Thymus (tissue), 14 donors: ENCODE measurements at places on chromosomes 4 and X.

GRCh38 chrX:48601741-48602394 is 4.6 kb downstream of the WDR13 start:
- no peak overlapping the region for H3K27ac ChIP-seq
- no peaks in the 10 kb centered on the region for H3K4me1 ChIP-seq
- no peak overlapping the region for H3K4me3 ChIP-seq
- no peaks in the 10 kb centered on the region for H3K27me3 ChIP-seq
- H3K36me3 ChIP-seq = peaks cover 40% of the 10 kb centered on the region

GRCh38 chr4:123587983-123588494 is 191.4 kb downstream of the SPRY1 start:
- H3K27me3 ChIP-seq = no peaks in the 10 kb centered on the region
- no peak overlapping the region for H3K27ac ChIP-seq
- H3K4me3 ChIP-seq = no peak overlapping the region
- no peak for DNase-seq
- H3K4me1 ChIP-seq = no peaks in the 10 kb centered on the region

GRCh38 chr4:143411527-143412419 is 75.1 kb downstream of the GAB1 start:
- no peak overlapping the region for H3K27ac ChIP-seq
- no peaks in the 10 kb centered on the region for H3K36me3 ChIP-seq
- no peak for DNase-seq
- no peaks in the 10 kb centered on the region for H3K27me3 ChIP-seq
- no peaks in the 10 kb centered on the region for H3K4me1 ChIP-seq

GRCh38 chrX:113929004-113929403 is 654.9 kb upstream of the HTR2C start:
- H3K27ac ChIP-seq = no peak overlapping the region
- H3K4me3 ChIP-seq = no peak overlapping the region
- no peaks in the 10 kb centered on the region for H3K4me1 ChIP-seq
- H3K27me3 ChIP-seq = no peaks in the 10 kb centered on the region
- DNase-seq = no peak

DNA sequence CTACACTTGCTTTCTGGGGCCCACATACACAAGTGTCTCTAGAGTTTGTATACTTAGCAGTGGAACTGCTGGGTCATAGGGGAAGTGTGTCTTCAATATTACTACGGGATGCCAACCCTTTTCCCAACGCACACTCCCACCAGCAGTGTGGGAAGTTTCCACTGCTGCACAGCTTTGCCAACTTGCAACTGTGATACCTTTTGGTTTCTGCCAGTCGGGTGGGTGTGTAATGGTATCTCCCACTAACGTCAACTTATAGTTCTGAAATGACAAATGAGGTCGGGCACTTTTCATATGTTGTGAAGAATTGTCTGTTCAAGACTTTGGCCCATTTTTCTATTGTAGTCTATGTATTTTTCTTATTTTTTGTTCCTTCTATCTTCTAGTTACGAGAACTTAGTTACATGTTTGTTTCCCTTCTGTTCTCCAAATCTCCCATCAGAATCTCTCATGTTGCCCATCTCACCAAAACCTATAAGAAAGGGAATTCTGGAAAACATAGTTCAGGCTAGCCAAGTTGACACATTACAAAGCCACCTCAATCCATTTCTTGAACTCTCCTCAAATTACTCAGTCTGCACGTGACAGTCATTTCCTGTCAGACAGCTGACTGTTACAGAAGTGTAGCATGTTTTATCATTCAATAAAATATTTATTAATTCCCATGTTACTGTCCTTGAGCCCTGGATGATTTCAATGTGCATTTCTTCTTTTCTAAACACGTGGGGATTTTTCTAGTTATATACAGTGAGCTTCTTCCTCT is 30.7 kb downstream of the PNMA6E start:
- H3K27ac ChIP-seq = no peak overlapping the region
- no peaks in the 10 kb centered on the region for H3K27me3 ChIP-seq
- no peaks in the 10 kb centered on the region for H3K36me3 ChIP-seq
- no peak overlapping the region for H3K4me3 ChIP-seq
- no peaks in the 10 kb centered on the region for H3K4me1 ChIP-seq

GRCh38 chr4:32148111-32148666 is 1428.0 kb downstream of the PCDH7 start:
- no peaks in the 10 kb centered on the region for H3K36me3 ChIP-seq
- H3K4me3 ChIP-seq = no peak overlapping the region
- no peaks in the 10 kb centered on the region for H3K27me3 ChIP-seq
- no peak overlapping the region for H3K27ac ChIP-seq
- no peak for DNase-seq
- H3K4me1 ChIP-seq = no peaks in the 10 kb centered on the region

GRCh38 chrX:43530837-43531236 is 125.3 kb upstream of the MAOA start:
- DNase-seq = no peak
- no peak overlapping the region for H3K27ac ChIP-seq
- no peaks in the 10 kb centered on the region for H3K36me3 ChIP-seq
- H3K27me3 ChIP-seq = no peaks in the 10 kb centered on the region
- H3K4me3 ChIP-seq = no peak overlapping the region
- H3K4me1 ChIP-seq = no peaks in the 10 kb centered on the region

DNA sequence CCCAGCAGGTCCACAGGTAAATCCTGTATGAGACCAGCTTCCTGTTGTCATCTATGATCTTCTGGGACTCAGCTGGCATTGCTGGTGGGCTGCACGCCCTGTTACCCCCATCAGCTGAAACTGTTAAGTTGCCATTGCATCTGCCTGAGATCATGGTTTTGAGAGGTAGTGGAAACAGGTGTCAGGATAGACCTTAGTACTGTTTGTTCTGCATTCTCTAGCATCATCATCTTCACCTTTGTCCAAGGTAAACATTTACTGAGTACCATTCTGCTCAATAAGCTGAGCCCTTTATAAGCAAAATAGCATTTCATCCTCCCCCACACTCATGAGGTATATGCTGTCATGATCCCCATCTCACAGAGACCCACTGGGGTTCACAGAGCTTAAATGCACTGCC is 42.9 kb upstream of the PROM1 start:
- DNase-seq = no peak
- H3K4me1 ChIP-seq = peaks cover 14% of the 10 kb centered on the region
- no peaks in the 10 kb centered on the region for H3K27me3 ChIP-seq
- no peaks in the 10 kb centered on the region for H3K36me3 ChIP-seq
- no peak overlapping the region for H3K27ac ChIP-seq

- no peak for DNase-seq
- H3K4me1 ChIP-seq = no peaks in the 10 kb centered on the region
- H3K27me3 ChIP-seq = no peaks in the 10 kb centered on the region
- no peaks in the 10 kb centered on the region for H3K36me3 ChIP-seq
Observed at GRCh38 chr4:41410049-41410448, 127.9 kb upstream of the LIMCH1 start.

- H3K4me3 ChIP-seq = no peak overlapping the region
- peaks cover 20% of the 10 kb centered on the region for H3K4me1 ChIP-seq
- no peak overlapping the region for H3K27ac ChIP-seq
- H3K36me3 ChIP-seq = no peaks in the 10 kb centered on the region
Observed at GRCh38 chr4:86596807-86597206, 2.7 kb downstream of the PTPN13 start.

DNA sequence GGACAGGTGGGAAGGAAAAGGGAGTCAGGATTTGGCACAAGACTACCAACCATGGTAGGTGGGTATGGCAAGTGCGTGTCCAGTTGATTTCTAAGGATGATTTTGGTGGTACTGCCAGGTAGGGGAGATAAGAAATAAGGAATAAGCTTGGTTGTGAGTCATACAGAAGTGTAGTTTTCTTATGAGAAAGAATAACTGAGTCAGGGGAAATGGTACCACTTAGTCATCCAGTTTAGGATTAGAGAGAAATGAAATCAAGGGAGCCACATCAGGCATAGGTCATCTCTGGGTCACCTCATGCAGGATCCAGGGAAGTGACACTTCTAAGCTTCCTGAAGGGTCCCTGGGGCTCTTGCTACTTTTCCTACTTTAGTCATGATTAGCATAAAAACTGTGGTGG is 107.1 kb upstream of the C1GALT1C1 start:
- H3K4me3 ChIP-seq = no peak overlapping the region
- H3K4me1 ChIP-seq = peaks cover 11% of the 10 kb centered on the region
- H3K36me3 ChIP-seq = no peaks in the 10 kb centered on the region
- DNase-seq = no peak
- no peaks in the 10 kb centered on the region for H3K27me3 ChIP-seq

DNA sequence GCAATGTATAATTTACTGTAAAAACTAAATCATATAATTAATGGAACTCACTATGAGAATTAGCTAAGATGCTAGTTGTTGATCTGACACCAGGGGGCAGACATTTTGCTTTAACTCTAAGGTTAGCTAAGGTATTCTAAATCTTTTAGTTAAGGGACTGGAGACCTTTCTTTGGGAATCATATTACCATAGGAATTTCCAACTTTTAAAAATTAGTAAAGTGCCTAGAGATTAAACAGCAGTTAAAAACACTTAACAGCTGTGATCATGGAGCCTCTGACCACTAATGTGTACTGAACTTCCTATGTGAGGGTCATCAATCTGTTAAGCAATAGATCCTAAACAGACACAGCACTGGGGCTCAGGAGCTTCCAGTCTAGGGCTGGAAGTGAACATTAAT is 226.6 kb downstream of the NSUN7 start:
- no peaks in the 10 kb centered on the region for H3K36me3 ChIP-seq
- no peaks in the 10 kb centered on the region for H3K4me1 ChIP-seq
- no peak overlapping the region for H3K4me3 ChIP-seq
- H3K27ac ChIP-seq = no peak overlapping the region

GRCh38 chr4:188903986-188904385 is 764.7 kb downstream of the TRIML1 start:
- H3K4me3 ChIP-seq = no peak overlapping the region
- DNase-seq = no peak
- no peaks in the 10 kb centered on the region for H3K27me3 ChIP-seq
- H3K4me1 ChIP-seq = no peaks in the 10 kb centered on the region
- H3K36me3 ChIP-seq = no peaks in the 10 kb centered on the region

- peak overlapping the region; percentile 87 for H3K27ac ChIP-seq
- no peaks in the 10 kb centered on the region for H3K36me3 ChIP-seq
- DNase-seq = peak; percentile 63
- H3K4me3 ChIP-seq = peak overlapping the region; percentile 58
Observed at GRCh38 chr4:1201851-1202525, 29.6 kb upstream of the SPON2 start.

DNA sequence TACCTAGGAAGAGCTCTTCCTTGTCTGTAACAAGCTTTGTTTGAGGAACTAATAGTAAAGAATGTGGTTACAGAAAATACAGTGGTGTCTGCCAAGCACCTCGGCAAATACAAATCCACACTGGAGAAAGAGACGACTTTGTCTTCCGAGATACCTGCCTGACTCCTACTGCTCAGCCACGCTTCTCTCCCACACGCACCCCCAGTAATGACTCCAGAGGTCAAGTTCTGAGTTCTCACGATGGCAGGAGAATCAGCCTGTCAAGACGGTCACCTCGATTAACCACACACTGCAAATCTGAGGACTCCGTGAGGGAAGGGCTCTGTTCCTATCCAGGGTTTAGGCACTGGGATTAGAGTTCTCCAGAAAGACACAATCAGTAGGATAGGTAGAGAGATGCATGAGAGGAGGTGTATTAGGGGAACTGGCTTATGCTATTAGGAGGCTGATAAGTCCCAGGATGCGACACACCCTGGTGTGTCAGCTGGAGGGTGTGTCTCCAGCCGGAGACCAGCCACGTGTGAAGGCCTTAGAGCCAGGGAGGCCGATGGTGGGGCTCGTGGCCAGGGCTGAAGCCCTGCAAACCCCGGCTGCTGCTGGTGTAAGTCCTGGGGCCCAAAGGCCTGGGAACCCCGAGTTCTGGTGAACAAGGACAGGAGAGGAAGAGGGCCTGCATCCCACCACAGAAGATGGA is 8.4 kb upstream of the TRIML2 start:
- no peak overlapping the region for H3K27ac ChIP-seq
- H3K4me3 ChIP-seq = no peak overlapping the region
- no peaks in the 10 kb centered on the region for H3K36me3 ChIP-seq
- no peaks in the 10 kb centered on the region for H3K4me1 ChIP-seq
- DNase-seq = no peak
- H3K27me3 ChIP-seq = no peaks in the 10 kb centered on the region

DNA sequence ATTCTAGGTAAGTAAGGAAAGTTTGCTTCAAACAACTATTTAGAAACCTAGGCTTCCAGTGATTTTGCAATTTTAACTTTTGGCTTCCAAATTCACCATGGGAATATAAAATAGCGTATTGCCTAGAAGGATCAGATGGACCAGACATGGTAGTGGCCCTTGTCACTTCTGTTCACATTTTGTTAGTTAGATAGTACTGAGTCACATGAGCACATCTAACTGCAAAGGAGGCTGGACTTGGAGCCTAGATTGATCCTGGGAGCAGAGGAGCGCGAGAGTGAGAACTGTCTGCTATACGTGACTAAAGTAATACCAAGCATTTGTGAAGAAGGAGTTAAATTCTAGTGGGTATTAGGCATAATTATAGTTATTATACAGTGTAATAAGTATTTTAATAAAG is 102.4 kb downstream of the ARHGAP24 start:
- H3K27me3 ChIP-seq = no peaks in the 10 kb centered on the region
- no peaks in the 10 kb centered on the region for H3K4me1 ChIP-seq
- no peak for DNase-seq

DNA sequence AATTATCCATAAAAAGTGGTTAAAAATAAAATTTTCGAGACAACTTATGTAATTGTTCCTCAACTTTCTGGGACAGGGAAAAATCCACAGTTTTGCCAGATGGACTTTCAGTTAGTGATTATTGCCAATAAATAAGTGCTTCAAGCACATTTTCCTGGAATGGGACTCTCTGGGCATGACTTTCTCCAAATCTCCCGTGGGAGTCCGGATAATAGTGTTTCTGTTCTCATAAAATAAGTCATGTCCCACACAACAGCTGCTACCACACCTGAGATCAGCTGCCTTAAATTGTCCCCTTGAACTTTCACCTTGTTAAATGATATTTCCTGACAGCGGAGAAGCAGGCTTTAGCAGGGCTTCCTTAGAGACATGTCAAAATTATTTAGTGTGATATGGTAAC is 133.4 kb upstream of the NAP1L5 start:
- H3K36me3 ChIP-seq = no peaks in the 10 kb centered on the region
- DNase-seq = no peak
- no peak overlapping the region for H3K27ac ChIP-seq
- H3K4me3 ChIP-seq = no peak overlapping the region
- no peaks in the 10 kb centered on the region for H3K4me1 ChIP-seq
- H3K27me3 ChIP-seq = no peaks in the 10 kb centered on the region

GRCh38 chr4:113979148-113979904 is at the start of gene ARSJ:
ARSJ (minus strand) TSS chr4:113979647; CDS start chr4:113978834, 813 bp downstream.
- peaks cover 40% of the 10 kb centered on the region for H3K27me3 ChIP-seq
- no peaks in the 10 kb centered on the region for H3K36me3 ChIP-seq
- no peak for DNase-seq
- peak within 1 kb of the TSS; percentile 65 for H3K27ac ChIP-seq

GRCh38 chr4:170256807-170257206 is 167.1 kb upstream of the AADAT start:
- no peak overlapping the region for H3K27ac ChIP-seq
- no peak for DNase-seq
- H3K4me3 ChIP-seq = no peak overlapping the region
- H3K27me3 ChIP-seq = no peaks in the 10 kb centered on the region
- no peaks in the 10 kb centered on the region for H3K36me3 ChIP-seq

GRCh38 chrX:13357925-13358324 is 38.1 kb upstream of the ATXN3L start:
- no peaks in the 10 kb centered on the region for H3K4me1 ChIP-seq
- H3K36me3 ChIP-seq = no peaks in the 10 kb centered on the region
- H3K4me3 ChIP-seq = no peak overlapping the region
- DNase-seq = no peak
- no peak overlapping the region for H3K27ac ChIP-seq

- no peaks in the 10 kb centered on the region for H3K4me1 ChIP-seq
- no peak overlapping the region for H3K27ac ChIP-seq
- H3K36me3 ChIP-seq = no peaks in the 10 kb centered on the region
Observed at GRCh38 chrX:19190902-19191301, 68.6 kb upstream of the ADGRG2 start.
